CD4-positive, alpha-beta memory T cell (primary cell): ENCODE measurements at places on chromosomes 12 and 14. TPM values are rescaled to one million over a fixed set of nuclear protein-coding genes. Genes with fewer than 3 reads are reported as not detected.

Gene PPM1H
- polyA plus RNA-seq, result not detected

Gene MSI1
- not detected for polyA plus RNA-seq

Gene TUNAR
- not detected for polyA plus RNA-seq

Gene KRT6A
- not detected for polyA plus RNA-seq

Gene CNOT2
- polyA plus RNA-seq, result 115 TPM

Gene ZC3H10
- 0.27 TPM for polyA plus RNA-seq

Gene RILPL1
- 0.54 TPM for polyA plus RNA-seq

Gene CBLN3
- not detected for polyA plus RNA-seq

Gene GZMB
- polyA plus RNA-seq, result 0.21 TPM

Gene IKZF4
- polyA plus RNA-seq, result 2.2 TPM

Gene NKX2-1
- polyA plus RNA-seq, result not detected

Gene MIP
- 0.09 TPM for polyA plus RNA-seq

Gene NUAK1
- not detected for polyA plus RNA-seq

Gene SSPN
- polyA plus RNA-seq, result not detected

Gene RASSF8
- polyA plus RNA-seq, result not detected

DNA sequence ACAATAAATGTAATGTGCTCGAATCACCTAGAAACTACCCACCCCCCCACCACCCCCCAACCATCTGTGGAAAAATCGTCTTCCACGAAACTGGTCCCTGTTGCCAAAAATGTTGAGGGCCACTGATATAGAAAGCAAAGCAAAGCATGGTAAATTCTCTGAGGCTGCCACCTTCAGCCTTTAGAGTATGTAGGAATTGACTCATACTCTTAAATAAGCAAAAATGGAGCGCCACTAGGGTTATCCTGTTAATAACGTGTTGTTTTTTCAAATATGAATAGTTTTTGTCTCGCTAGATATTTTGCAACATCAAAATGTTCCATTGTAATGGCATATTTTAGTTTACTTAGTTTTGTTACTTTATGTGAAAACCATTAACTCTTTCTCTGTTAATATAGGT is 18.2 kb downstream of the DYNC1H1 start:
- no peak for DNase-seq
- H3K4me3 ChIP-seq, result no peak overlapping the region
- no peaks in the 10 kb centered on the region for H3K4me1 ChIP-seq
- H3K27me3 ChIP-seq, result no peaks in the 10 kb centered on the region
- peaks cover 71% of the 10 kb centered on the region for H3K36me3 ChIP-seq

GRCh38 chr14:74395094-74395493 is 30.9 kb downstream of the SYNDIG1L start:
- no peak overlapping the region for H3K4me3 ChIP-seq
- H3K27ac ChIP-seq, result no peak overlapping the region
- no peaks in the 10 kb centered on the region for H3K27me3 ChIP-seq
- DNase-seq, result no peak
- no peaks in the 10 kb centered on the region for H3K4me1 ChIP-seq
- H3K36me3 ChIP-seq, result no peaks in the 10 kb centered on the region

DNA sequence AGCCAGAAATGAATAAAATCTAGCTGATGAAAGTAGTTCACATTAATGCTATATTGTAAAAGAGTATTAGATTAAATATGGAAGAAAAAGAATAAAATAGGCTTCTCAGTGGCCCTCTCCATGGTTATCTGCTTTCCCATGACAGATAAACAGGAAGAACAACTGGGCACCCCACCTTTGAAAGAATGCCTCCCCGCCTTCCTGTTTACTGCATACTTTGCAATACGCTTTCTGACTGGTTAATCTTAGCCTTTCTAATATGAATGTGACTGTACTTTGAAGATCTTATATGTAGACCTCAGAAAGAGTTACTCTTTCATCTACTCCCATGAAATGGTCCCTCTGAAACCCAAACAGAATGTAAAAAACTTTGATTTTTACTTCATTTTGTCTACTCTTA is 34.1 kb upstream of the DAAM1 start:
- no peaks in the 10 kb centered on the region for H3K27me3 ChIP-seq
- H3K36me3 ChIP-seq, result no peaks in the 10 kb centered on the region
- DNase-seq, result peak; percentile 35
- peaks cover 20% of the 10 kb centered on the region for H3K4me1 ChIP-seq
- H3K4me3 ChIP-seq, result no peak overlapping the region

- H3K4me3 ChIP-seq, result no peak overlapping the region
- H3K4me1 ChIP-seq, result no peaks in the 10 kb centered on the region
- no peak overlapping the region for H3K27ac ChIP-seq
- H3K36me3 ChIP-seq, result no peaks in the 10 kb centered on the region
- no peaks in the 10 kb centered on the region for H3K27me3 ChIP-seq
- DNase-seq, result no peak
These were observed 21.2 kb upstream of the DLGAP5 start for GRCh38 chr14:55212634-55213033.

GRCh38 chr14:106511006-106511799 is 984.8 kb downstream of the TMEM121 start:
- peak; percentile 73 for DNase-seq
- H3K4me1 ChIP-seq, result peaks cover 77% of the 10 kb centered on the region
- no peaks in the 10 kb centered on the region for H3K36me3 ChIP-seq
- no peak overlapping the region for H3K4me3 ChIP-seq
- H3K27ac ChIP-seq, result peak overlapping the region; percentile 47

DNA sequence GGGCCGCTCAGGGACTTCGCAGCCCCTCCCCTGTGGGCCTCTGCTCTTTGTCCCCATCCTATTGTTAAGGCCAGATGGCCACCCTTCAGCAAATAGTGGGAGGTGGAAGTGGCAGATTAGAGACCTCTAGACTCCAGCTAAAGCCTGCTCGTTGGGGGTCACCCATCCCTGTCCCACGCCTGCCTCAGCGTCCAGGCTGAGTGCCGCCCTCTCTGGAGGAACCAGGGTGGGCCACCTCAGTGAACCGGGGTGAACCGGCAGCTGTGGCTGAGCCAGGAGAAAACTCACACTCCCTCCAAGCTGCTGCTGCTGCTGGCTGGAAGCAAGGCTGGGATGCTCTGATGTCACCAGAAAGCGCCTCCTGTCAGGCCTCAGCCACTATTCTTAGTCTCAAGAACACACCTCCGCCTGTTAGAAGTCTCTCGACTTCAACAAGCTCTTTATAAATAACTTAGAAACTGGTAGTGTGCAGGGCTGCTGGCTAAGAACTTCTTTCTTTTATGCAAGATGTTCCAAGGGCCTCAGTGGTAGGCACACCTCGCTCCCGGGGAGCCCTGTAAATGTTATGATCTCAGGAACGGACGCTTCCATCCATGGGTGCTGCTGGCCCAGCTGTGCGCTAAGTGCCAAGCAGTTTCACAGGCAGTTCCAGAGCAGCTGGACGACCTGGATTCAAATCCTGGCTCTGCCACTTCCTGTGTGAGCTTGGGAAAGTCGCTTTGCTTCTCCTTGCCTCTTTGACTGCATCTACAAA is 19.8 kb upstream of the TESC start:
- H3K4me1 ChIP-seq, result no peaks in the 10 kb centered on the region
- no peaks in the 10 kb centered on the region for H3K36me3 ChIP-seq
- no peak overlapping the region for H3K27ac ChIP-seq
- no peaks in the 10 kb centered on the region for H3K27me3 ChIP-seq
- DNase-seq, result no peak

- H3K4me1 ChIP-seq, result no peaks in the 10 kb centered on the region
- H3K4me3 ChIP-seq, result no peak overlapping the region
- H3K36me3 ChIP-seq, result no peaks in the 10 kb centered on the region
- no peak overlapping the region for H3K27ac ChIP-seq
These were observed 270.0 kb upstream of the CAND1 start for GRCh38 chr12:66999141-66999540.

DNA sequence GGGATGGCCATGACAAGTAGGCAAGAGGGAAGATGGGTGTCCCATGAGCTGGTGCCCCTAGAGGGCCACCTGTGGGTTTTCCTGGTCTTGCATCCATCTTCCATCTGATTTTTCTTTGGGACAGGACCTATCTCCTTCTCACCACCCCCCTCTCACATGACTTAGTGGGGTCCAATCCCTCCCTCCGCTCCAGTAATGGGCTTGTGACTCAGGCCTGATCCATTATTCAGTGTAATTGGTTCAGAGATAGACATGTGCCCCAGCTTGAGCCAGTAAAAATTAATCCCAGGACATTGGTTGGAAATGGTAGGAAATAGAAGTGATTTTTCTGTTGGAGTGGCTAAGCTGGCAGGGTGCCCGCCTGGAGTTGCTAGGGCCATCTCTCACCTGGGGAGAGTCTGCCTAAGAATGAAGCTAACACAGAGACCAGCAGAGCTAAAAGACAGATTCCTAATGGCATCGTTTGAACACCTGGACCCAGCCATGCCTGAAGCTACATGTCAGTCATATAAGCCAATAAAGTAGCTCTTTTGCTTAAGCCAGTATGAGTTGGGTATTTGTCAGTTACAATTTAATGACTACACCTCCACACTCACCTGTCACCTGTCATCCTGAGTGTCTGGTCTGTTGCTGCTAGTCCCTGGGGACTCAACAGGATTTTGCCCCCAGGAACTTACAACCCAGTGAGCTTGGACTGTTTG is 14.7 kb downstream of the RASAL1 start:
- no peaks in the 10 kb centered on the region for H3K36me3 ChIP-seq
- H3K4me1 ChIP-seq, result no peaks in the 10 kb centered on the region
- no peak for DNase-seq
- H3K27ac ChIP-seq, result no peak overlapping the region
- H3K4me3 ChIP-seq, result no peak overlapping the region

GRCh38 chr12:93225094-93225493 is 152.6 kb upstream of the NUDT4 start:
- no peaks in the 10 kb centered on the region for H3K27me3 ChIP-seq
- DNase-seq, result no peak
- no peaks in the 10 kb centered on the region for H3K36me3 ChIP-seq

- no peak overlapping the region for H3K4me3 ChIP-seq
- peaks cover 45% of the 10 kb centered on the region for H3K36me3 ChIP-seq
- H3K27me3 ChIP-seq, result no peaks in the 10 kb centered on the region
- peaks cover 3% of the 10 kb centered on the region for H3K4me1 ChIP-seq
These were observed 9.5 kb downstream of the OAS1 start for GRCh38 chr12:112916270-112916669.

DNA sequence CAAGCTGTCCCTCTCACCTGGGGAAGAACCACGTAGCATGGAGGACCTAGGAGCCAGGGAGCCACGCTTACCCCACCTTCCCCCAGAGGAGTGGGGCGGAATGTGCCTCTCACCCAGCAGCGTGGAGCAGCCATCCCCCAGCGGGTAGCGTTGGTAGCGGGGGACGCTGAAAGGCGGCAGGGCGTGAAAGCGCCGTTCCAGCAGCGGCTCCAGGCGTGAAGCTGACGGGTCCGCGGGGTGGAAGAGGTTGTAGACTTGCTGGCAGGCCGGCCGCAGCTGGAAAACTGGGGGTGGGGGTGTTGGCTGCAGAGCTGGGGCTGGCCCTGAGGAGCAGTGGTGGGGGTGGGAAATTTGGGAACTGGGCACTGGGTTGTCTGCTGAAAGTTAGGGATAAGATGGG is 11.9 kb downstream of the ARL6IP4 start:
- no peak for DNase-seq
- H3K4me3 ChIP-seq, result no peak overlapping the region
- H3K36me3 ChIP-seq, result no peaks in the 10 kb centered on the region

DNA sequence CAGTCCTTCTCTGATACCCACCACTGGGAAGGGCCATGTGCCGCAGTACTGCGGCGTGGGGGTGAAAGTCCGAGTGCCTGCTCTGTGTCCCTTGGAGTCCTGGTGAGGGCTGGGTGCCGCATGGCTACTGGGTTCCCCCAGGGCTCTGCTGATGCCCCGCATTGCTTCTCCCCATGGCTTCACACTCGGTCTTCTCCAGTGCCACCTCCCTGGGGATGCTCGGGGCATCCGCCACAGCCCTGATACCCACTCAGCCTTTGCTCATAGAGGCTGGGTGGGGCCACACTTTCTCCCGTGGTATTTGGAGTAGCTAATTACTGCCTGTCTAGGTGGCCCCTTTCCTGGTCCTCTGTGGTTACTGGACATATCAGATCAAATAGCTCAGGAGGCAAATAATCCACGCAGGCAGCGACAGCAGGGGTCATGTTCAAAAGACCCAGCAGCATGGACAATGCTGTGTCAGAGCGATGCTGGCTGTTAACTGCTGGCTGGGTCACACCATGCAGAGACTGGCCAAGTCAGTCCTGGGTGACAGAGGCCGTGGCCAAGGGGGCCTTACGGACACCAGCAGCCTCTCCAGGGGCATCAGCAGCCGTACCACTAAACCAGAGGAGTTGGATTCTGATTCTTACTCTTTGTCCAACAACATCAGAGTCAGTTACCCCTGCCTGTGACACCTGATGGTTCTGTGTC is 106.5 kb downstream of the ADGRD1 start:
- no peak overlapping the region for H3K4me3 ChIP-seq
- no peaks in the 10 kb centered on the region for H3K27me3 ChIP-seq
- no peaks in the 10 kb centered on the region for H3K36me3 ChIP-seq

GRCh38 chr14:54186821-54187763 is 209.7 kb upstream of the CDKN3 start:
- no peaks in the 10 kb centered on the region for H3K4me1 ChIP-seq
- no peak for DNase-seq
- H3K36me3 ChIP-seq, result no peaks in the 10 kb centered on the region
- no peaks in the 10 kb centered on the region for H3K27me3 ChIP-seq
- no peak overlapping the region for H3K4me3 ChIP-seq

- H3K36me3 ChIP-seq, result no peaks in the 10 kb centered on the region
- no peak overlapping the region for H3K27ac ChIP-seq
- H3K4me3 ChIP-seq, result no peak overlapping the region
These were observed 33.6 kb downstream of the EXD2 start for GRCh38 chr14:69224946-69225345.

GRCh38 chr14:23047034-23047634 is 5.1 kb downstream of the PSMB11 start:
- H3K27ac ChIP-seq, result no peak overlapping the region
- H3K4me3 ChIP-seq, result no peak overlapping the region
- DNase-seq, result no peak
- H3K27me3 ChIP-seq, result no peaks in the 10 kb centered on the region

- H3K4me3 ChIP-seq, result no peak overlapping the region
- no peak for DNase-seq
- H3K36me3 ChIP-seq, result no peaks in the 10 kb centered on the region
- H3K4me1 ChIP-seq, result no peaks in the 10 kb centered on the region
- no peaks in the 10 kb centered on the region for H3K27me3 ChIP-seq
- no peak overlapping the region for H3K27ac ChIP-seq
These were observed 576.1 kb downstream of the ALG10 start for GRCh38 chr12:34598352-34598827.

GRCh38 chr12:67927815-67928214 is 61.4 kb upstream of the IFNG-AS1 start:
- no peak overlapping the region for H3K27ac ChIP-seq
- no peaks in the 10 kb centered on the region for H3K36me3 ChIP-seq
- no peaks in the 10 kb centered on the region for H3K4me1 ChIP-seq
- no peaks in the 10 kb centered on the region for H3K27me3 ChIP-seq

- DNase-seq, result no peak
- H3K27ac ChIP-seq, result no peak overlapping the region
- no peak overlapping the region for H3K4me3 ChIP-seq
- no peaks in the 10 kb centered on the region for H3K36me3 ChIP-seq
These were observed 61.1 kb upstream of the DLK1 start for GRCh38 chr14:100665511-100666032.

- DNase-seq, result no peak
- H3K4me1 ChIP-seq, result peaks cover 5% of the 10 kb centered on the region
- H3K27me3 ChIP-seq, result no peaks in the 10 kb centered on the region
- H3K4me3 ChIP-seq, result no peak overlapping the region
- no peaks in the 10 kb centered on the region for H3K36me3 ChIP-seq
These were observed 26.8 kb upstream of the IL22 start for GRCh38 chr12:68280240-68280639.
